Stimulated activated CD4-positive, alpha-beta T cell treated with anti-CD3 and anti-CD28 coated beads, Interleukin-12 subunit alpha, Interleukin-12 subunit beta, amount 100 ng/mL, for 4 hours (primary cell): ENCODE measurements at places on chromosomes 3 and 15.

DNA sequence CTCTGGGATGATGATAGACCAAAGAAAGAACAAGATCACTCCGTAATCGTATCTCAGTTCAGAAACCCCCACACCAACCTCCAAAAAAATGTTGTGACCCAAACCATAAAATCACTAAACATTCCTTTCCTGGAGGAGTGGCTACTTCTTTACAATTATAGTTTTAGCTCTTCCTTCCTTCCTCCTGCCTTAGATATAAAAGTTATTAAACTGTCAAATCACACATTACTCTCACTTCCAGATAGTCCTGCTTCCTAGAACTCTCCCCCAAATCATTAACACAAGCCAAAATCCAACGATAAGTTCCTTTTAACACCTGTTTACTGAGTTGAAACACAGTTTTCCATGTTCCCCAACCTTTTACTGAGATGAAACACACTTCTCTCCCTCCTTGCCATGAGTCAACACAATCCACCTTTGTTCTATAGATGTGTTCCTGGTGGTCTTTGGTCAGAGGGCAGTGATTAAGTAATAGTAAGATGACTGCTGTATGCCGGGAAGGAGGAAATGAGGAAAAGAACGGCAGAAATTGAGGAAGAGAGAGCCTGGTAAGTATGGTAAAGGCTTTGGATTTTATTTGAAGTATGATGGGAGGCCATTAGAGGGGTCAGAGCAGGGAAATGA, 8.3 kb upstream of the CRYGS start:
- no peak for DNase-seq

GRCh38 chr3:100525753-100526612, 33.6 kb downstream of the TMEM45A start:
- no peak for DNase-seq

DNA sequence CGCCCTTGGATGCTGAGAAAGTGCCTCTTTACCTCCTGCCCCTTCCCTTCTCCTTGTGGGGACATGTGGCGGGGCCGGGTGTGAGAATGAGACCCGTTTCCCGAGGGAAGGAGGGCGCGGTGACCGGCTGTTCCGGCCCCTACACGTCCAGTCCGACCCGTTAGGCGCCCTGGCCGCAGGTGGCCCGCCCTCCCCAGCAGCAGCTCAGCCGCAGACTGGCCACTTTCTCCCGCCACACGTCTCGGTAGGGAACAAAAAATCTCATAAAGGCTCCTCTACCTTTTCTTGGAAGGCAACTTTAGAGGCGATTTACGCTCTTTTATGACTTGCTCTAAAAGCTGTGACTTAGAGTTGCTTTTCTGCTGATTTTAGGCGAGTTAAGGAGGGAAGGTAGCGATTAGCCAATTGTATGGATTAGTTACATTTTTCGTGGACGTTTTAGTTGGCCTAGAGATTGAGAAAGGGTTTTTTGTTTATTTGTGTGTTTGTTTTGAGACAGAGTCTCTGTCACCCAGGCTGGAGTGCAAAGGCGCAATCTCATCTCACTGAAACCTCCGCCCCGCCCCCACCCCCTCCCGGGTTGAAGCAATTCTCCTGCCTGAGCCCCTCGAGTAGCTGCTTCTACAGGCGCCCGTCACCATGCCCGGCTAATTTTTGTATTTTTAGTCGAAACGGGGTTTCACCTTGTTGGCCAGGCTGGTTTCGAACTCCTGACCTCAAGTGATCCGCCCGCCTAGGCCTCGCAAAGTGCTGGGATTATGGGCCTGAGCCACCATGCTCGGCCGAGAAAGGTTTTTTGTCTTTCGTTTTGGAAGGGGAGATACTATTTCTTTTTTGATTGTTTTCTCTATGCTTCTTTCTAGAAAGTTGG, 8.3 kb upstream of the PGPEP1L start:
- DNase-seq: no peak

DNA sequence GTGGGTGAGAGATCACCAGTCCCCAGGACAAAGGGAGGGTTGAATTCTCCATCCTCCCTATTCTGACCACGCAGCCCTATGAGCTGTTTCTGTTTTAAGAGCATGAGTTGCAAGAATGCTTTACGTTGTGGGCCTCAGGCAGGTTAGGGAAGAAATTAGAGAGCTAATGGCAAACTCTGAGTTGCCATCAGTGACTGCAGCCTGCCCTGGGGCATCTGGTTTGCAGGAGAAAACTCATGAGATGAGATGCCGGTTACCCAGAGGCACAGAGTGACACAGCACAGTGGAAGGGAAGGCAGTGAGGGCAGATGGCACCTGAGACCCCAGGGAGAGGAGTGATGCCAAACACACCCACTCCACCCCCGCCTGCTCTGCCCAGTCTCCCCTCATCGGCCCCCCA, 265.3 kb downstream of the CD47 start:
- no peak for DNase-seq

- DNase-seq: no peak
Observed at GRCh38 chr3:126530171-126531050, 6.5 kb downstream of the CHST13 start.

GRCh38 chr15:98868564-98868963, 139.0 kb downstream of the PGPEP1L start:
- no peak for DNase-seq

- DNase-seq: no peak
Observed at GRCh38 chr3:169818316-169818715, 5.6 kb upstream of the LRRC34 start.

DNA sequence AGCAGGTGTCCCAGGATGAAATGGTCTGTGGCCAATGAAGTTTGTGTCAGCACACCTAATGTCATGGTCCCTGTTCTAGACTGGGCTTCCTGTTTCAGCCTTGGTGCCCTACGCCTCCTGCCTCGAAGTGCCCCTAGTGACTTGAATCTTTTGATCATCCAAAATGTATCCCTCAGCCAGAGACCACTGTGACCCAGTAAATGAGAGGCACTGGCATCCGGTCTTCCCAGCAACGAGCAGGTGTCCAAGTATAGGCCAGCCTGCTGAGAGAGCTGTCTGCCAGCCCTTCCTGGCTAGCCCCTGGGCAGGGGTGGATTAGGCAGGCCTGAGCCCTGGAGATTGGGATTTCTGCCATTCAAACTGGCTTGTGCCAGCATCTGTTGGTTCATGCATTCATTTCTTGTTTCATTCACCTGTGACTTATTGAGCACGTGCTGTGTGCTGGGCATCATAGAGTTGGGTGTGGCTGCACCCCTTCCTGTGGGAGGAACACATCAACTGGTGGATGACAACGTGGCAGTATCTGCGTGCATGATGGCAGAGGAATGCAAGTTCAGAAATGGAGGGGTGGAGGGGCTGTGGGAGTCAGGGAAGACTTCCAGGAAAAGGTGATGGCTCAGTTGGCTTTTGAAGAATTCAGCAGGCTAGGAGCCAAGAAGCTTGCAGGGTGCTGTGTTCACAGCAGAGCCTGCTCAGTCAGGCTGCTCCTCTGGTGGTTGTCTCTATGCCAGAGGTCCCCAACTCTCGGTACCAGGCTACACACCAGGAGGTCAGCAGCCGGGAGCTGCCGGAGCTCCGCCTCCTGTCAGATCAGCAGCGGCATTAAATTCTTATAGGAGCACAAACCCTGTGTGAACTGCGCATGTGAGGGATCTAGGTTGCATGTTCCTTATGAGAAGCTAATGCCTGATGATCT, 21.6 kb downstream of the ESYT3 start:
- no peak for DNase-seq

DNA sequence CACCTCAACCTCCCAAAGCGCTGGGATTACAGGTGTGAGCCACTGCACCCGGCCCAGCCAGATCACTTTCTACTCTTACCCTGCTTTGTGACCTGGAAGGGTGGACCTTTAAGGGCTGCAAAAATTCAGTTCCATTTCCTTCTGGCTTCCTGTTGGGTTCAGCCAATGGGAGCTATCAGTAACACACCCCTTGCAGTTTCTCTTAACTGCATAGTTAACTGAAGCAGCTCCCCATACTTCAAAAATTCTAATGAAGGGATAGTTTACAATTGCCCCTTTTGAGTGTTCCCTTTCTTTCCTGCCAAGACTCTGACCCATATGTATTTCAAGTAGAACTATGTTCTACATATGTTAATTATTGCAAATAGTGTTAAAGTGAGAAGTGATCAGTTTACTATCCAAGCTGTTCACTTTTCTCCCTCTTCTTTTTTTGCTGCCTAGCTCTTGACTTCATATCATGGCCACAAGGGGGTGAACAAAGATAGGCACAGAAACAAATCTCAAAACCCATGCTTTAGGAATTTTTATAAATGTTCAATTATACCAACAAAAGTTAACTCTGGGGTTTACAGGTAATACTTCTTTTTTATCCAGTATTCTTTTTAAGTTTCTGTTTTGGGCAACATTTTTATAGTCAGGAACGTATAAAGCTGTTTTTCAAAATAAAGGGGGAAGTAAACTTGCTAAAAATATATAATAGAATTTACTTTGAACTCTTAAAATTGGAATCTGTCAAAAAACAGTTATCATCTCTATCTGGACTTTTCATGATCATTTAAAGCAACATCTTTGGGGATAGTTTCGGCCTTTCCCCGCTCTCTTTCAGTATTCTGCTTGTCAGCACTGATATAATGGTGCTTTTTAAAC, 8.1 kb downstream of the PGBD4 start:
- no peak for DNase-seq

GRCh38 chr15:47756872-47757271, 39.6 kb downstream of the SEMA6D start:
- DNase-seq: no peak

DNA sequence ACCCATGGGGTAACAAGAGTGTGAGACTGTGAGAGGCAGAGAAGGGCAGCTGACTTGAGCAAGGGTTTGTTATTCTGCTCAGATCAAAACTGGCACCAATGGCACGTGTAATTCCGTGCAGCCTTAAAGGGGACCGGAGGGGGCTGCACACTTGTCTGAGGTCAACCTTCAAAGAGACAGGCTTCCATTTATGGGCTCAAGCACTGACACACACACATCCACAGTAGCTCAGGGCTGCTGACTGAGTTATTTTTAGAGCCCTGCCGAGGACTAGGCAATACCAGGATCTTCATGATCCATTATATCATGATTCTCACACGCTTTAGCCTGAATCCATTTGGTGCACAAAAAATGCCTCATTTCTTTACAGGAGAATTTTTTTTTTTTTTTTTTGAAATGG, 20.6 kb upstream of the SPTBN5 start:
- DNase-seq: no peak

DNA sequence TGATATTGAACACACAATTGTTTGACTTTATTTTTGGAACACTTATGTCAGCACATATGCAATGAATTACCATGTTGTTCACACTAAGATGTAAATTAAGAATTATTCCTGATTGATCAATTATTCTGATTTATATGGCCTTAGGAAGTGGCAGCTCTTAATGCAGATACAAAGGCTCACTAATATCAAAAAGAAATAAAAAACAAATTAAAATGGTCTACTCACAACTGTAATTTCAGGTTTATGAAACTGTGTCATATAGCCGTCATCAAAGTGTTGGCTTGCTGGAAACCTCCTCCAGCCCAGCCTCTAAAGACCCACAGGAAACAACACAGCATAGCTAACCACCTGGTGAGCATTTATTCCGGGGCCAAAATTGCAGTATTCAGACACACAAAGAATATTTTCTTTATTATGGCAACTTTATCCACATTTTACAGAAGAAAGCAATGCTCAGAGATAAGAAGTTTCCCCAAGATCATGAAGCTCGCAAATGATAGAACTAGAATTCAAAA, 33.4 kb downstream of the PDZRN3 start:
- DNase-seq: no peak

DNA sequence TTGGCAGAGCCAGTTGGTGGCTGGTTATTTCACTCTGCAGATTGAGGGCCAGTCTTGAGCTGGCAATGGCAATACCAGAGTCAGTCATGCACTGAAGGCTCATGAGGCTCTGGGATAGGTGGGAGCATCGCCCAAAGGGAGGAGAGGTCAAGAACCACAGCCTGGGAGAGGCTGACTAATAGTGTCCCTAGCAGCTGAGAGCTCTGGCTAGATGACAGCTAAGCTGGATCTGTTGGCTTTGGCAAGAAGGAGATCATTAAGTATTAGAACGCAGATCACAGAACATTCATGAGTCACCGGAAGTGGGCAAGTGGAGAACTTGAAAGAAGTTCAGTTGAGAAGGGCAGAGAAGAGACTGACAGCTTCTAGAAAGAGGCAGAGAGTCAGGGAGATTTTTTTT, 521.1 kb downstream of the NR2F2 start:
- DNase-seq: no peak

GRCh38 chr3:105997800-105998526, 129.2 kb upstream of the CBLB start:
- no peak for DNase-seq

DNA sequence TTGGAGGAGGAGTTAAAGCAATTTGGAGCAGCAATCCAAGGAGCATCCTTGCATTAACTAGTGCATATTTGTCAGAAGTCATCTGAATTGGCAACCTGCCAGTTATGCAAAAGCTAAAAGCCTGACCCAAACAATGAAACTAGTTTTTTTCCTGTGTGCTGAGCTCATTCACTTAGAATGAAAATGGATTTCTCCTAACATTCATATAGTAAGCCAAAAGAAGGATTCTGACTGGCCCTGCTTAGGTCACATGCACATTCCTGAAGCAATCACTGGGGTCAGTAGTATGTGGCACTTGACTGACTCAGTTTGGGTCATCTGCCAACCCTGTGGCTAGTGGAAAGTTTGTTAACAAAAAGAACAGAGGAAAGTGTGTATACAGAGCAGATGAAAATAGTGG, 30.5 kb downstream of the OXSM start:
- no peak for DNase-seq

DNA sequence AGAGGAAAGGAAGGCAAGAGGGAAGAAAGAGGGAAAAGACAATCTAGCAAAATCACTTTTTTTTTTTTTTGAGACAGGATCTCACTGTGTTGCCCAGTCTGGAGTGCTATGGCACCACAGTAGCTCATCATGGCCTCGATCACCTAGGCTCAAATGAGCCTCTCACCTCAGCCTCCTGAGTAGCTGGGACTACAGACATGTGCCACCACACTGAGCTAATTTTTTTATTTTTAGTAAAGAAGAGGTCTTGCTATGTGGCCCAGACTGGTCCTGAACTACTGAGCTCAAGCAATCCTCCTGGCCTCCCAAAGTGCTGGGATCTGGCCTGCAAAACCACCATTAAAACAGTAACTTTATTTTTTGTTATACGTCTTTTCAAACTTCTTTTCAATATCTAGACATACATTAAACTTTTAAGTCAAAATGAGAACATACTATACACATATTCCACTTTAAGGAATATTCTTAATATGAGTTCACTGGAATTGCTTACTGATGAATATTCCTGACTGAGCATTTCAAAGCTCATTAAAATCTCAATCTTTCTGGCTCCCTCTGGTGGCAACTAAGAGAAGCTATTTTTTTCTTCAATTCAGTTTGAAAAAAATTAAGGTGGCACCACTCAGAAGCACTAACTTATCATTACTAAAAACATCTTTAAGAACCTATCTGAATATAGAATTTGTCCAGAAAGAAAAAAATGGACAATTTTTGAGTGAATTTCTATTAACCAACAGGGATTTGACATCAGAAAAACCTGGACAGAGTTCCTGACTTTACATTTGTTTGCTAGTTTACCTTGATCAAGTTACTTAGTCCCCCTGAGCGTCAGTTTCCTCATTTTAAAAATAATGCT, 40.9 kb downstream of the UACA start:
- no peak for DNase-seq
